ENCODE measurements at places on chromosomes 13 and 19.

GRCh38 chr13:59318320-59318930 is 845.3 kb downstream of the DIAPH3 start:
- peak; percentile 69 for DNase-seq

DNA sequence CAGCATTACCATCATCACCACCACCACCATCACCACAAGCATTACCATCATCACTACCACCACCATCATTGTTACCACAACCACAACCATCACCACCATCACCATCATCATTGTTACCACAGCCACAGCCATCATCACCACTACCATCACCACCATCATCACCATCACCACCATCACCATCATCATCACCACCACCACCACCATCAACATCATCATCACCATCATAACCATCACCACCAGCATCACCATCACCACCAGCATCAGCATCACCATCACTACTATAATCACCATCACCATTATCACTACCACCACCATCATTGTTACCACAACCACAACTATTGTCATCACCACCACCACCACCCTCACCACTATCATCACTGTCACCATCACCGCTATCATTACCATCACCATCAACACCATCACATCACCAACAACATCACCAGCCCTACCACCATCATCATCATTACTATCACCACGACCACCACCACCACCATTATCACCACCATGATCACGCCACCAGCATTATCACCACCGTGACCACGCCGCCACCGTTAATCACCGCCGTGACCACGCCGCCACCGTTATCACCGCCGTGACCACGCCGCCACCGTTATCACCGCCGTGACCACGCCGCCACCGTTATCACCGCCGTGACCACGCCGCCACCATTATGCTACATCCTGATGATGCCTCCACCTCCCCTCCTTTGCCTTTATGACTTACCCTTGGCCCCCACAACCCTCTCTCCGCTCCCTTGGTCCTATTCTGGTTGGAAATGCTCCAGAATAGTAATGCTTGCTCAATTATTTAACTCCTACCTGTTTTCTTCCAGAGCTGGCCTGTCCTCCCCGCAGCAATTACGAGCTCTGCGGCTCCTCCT is 10.0 kb upstream of the FXYD3 start:
- DNase-seq: no peak

- DNase-seq: no peak
Observed at GRCh38 chr13:21636656-21637055, 32.7 kb upstream of the MICU2 start.

DNA sequence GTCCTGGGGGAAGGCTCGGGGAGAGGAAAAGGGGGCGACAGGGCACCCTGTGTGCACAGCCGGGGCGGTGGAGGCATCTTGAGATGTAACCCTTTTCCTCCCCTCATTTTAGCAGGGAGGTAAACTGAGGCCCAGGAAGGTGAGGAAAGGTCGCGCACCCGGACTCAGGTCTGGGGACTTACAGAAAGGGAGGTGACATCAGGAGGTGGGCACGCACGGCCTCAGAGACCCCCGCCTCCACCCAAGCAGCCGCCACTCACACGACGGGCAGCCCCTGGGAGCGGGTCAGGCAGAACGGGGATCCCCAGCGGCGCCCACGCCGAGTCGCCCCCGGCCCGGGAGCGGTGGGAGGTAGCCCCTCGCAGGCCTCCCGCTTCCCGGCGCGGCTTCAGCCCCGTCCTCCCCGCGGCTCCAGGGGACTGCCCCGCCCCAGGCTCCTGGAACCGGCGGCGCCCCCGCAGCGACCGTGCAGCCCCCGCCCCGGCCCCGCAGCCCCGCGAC is 477 bp downstream of the PIP5K1C start:
- no peak for DNase-seq

DNA sequence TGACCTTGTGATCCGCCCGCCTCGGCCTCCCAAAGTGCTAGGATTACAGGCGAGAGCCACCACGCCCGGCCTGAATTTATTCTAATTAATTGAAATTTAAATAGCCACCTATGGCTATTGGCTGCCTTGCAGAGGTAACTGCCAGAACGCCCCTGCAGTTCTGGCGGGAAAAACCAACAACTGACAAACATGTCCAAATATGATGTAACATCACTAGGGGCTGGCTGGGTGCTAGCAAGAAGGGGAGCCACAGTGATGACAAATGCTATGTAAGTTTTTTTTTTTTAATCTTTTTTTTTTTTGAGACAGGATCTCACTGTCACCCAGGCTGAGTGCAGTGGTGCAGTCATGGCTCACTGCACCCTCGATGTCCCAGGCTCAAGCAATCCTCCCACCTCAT is 12.9 kb downstream of the ZSWIM9 start:
- DNase-seq: no peak

DNA sequence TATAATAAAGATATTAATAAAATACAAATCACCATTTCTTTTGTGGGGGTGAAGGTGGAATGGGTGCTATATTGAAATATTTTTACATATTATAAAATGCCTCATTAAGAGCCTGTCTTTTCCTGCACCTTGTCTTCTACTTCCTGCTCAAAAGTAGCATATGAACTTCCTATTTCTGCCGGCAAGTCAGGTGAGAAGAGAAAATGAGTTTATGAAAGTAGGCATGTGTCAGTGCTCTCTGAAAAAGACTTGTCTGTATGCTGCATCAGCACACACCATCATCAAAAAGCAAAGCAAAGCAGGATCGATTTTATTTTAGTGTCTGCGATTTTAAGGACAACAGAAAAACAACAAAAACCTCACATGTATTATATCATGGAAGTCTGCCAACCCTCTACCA is 114.2 kb downstream of the RAP2A start:
- no peak for DNase-seq

- no peak for DNase-seq
Observed at GRCh38 chr13:107743526-107743925, 471.8 kb downstream of the LIG4 start.

DNA sequence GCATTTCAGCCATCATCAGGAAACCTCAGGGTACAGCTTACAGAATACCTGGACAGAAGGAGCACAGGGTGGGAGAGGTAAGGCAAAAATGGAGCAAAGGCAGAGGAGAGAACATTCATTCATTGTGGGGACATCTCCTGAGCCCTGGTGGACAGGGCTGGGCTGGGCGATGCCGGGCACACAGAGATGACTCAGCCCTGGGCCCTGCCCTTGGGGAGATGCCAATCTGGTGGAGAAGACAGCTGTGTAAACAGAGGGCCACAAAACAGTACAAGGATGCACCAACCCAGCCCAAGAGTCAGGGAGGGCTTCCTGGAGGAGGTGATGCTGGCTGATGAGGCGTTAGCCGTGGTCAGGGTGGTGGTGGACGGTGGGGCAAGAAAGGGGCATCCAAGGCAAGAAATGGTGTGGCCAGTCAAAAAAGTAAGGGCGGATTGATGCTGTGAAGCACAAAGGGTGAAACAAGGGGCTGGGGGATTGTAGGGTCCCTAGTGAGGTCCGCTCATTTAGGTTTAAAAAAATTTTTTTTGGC is 3.6 kb upstream of the HAS1 start:
- no peak for DNase-seq

- DNase-seq: no peak
Observed at GRCh38 chr13:58004751-58005150, 373.2 kb downstream of the PCDH17 start.

- DNase-seq: peak; percentile 84
Observed at GRCh38 chr19:2032296-2032941, 16.9 kb upstream of the BTBD2 start.

DNA sequence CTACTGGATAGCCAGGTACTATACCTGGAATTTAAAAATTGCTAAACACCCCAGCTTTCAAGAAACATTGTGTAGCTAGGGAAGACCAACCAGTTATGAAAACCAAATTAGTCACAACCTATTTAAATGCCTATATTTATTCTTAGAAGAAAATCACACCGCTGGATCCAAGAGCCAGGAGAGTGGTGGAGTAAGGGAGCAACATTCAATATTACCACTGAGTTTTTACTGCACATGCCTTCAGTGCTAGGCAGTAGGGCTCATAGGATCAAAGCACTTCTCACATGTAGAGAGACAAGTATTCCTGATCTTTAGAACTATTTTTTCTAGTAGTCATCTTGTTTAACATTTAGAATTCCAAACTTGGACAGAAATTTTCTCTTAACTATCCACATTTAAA is 11.2 kb downstream of the ITM2B start:
- DNase-seq: no peak

Data from lung microvascular endothelial cell (primary cell).